NB4 (cell line): ENCODE measurements at places on chromosomes 3 and 15.

- DNase-seq: no peak
These were observed 80.0 kb upstream of the RORA start for GRCh38 chr15:61309031-61309511.

DNA sequence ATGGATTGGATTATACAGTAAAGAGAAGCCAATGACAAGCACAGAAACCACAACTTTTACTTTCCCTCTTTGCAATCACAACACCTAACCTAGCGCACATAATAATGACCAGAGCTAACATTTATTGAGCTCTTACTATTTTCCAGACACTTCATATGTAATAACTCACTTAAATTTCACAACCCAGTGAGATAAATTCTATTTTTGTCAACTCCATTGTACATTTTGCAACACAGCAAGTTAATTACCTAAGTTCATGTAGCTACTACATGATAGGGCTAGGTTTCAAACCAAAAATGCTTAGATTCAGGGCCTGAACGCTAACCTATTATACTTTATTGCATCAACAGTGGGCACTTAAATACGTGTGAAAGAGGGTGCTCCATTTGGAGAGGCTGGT lies 89.5 kb downstream of the GADL1 start:
- DNase-seq: peak; percentile 2

DNA sequence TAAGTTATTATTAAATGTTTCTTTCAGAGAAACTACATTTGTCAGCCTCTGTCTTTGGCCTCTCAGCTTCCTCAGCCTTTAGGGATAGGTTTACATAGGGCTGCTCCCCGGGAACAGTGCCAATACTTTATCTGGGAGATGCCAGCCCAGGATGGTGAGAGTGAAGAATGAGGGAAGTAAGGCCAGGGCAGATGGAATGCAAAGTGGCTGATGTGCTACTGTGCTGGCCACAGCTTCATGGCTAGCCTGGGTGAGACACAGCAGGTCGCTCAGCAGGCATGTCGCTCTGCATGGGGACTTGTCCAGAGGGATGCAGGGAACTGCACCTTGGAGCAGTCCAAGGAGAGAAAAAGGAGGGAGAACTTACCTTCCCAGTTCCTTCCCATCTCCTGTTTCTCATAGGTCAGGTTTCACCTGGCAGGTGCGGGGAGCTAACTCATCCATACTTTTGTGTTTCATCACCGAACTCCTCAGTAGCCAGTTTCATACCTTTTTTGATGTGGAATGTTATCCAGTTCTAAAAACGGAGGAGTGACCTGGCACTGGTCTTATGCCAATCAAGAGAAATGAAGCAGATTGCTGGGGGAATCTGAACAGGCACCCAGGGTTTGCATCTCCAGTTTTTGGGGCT lies 30.9 kb upstream of the C15orf39 start:
- DNase-seq: no peak

DNA sequence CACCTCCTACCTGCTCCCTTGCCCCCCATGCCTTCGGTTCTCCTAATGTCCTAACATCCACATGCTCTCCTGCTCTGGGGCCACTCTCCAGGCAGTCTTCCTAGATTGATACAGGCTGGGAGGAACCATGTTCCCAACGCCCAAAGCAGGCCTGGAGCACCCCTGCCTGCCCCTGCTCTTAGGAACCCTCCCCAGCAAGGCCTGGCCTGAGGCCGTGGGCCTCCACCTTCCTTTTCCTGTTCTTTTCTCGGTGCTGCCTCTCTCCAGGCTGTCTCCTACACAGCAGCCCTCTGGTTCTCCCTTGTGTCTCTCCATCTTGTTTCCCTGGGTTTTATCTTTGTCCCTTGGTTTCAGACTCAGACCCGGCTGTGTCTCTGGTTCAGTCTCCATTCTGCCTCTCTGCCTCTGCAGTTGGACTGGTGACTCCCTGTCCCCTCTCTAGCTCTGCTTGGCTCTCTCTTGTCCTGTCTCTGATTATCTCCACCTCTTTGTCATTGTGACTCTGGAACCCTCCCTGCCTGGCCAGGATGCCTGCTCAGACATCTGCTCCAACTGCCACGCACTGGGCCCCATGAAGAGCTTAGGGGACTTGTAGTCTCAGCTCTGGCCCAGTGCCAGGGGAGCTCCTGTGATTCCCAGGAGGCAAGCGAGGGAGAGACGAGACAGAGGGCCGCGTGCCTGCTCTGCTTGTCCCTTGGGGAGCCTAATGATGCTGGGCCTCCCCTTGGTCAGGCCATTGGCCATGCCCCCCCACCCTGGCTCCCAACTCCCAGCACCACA lies 26.0 kb upstream of the RPL29 start:
- peak; percentile 73 for DNase-seq

- DNase-seq: peak; percentile 63
These were observed 225.6 kb upstream of the ROPN1 start for GRCh38 chr3:124217542-124217941.

DNA sequence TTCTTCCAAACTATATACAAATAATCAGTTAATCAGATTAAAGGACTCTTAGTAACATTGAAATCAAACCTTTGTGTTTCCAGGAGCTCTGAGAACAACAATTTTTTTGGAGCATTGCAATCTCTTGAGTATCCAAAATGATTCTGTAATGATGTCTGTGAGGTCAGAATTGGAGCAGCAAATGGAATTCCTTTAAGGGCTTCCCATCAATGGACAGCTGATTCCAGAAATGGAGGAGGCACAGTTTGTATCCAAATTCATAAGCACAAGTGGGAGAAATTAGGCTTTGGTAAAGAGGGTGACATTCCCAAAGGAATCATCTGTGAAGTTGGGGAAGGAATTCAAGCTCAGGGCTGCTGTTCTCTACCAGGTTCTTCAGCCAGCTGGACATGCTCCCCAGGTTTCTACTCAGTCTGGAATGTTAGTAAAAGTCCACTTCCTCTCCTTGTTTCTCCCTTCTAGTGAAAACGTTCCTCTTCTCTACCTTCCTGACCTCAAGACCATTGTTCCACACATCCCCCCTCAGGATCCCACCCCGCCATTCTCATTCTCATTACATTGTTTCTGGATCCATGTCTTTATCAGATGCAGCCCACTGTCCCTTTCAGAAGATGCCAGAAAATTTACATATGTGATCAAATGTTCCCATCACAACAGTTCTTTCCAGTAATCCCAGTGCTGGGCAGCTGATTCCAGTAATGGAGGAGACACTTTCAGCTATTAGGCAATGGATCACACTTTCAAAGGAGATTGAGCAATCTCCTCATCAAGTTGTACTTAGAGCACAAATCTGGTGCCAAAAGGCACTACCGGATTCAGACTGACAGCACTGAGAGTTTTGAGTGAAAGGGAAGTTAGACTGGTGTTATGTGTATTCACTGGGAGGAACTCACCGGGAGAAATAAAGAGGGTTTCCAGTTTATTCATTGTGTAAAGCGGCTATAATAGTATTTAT lies 391.3 kb upstream of the TPRG1 start:
- DNase-seq: peak; percentile 22

DNA sequence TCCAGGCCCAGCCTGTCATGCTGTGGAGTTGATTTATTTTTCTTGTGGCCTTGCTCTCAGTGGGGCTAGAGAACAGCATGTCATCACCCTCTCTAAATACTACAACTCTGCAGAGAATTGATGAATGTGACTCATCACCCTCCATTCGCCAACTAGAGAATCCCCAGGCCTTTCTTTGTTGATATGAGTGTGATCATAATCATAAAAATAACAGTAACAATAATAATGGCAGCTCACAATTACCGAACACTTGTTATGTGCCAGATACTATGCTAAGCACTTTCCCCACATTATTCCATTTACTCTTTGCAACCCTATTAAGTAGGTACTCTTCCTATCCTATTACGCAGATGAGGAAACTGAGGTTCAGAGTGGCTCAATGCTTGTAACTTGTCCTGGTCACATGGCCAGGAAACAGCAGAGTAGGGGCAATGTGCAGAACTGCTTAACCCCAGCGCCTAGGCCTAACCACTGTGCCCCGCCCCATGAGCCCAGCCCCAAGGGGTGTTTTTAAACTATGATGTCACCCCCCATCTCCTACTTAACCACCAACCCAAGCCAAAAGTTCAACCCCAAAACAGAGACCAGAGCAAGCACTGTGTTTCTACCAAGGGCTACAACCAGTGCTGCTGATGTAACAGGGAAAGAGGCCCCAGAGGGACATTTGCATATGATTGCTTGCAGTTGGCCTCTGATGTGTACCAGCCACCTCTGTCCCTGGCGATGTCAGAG lies 104.5 kb downstream of the ADCY5 start:
- DNase-seq: no peak

- DNase-seq: no peak
These were observed 2.8 kb downstream of the SHISA5 start for GRCh38 chr3:48501196-48501595.

GRCh38 chr3:27976933-27977332 lies 254.8 kb upstream of the EOMES start:
- DNase-seq: peak; percentile 91

GRCh38 chr3:42302924-42303634 lies 37.1 kb upstream of the CCK start:
- peak; percentile 24 for DNase-seq

DNA sequence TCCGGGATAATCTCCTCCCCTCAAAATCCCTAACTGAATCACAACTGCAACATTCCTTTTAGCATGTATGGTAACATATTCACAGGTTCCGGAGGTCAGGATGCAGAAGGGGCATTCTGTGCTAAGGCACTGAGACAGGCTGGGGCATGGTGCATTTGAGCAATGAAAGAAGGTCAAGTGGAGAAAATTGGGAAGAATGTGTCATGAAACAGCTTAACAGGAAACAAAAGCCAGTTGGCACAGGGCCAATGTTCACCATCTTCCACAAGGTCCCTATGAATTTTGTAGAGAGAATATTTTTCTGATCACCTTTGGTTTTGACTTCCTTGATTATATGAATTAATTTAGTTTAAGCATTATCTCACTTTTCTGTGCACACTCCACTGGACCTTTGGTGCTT lies 587.7 kb upstream of the NR2F2 start:
- DNase-seq: no peak

DNA sequence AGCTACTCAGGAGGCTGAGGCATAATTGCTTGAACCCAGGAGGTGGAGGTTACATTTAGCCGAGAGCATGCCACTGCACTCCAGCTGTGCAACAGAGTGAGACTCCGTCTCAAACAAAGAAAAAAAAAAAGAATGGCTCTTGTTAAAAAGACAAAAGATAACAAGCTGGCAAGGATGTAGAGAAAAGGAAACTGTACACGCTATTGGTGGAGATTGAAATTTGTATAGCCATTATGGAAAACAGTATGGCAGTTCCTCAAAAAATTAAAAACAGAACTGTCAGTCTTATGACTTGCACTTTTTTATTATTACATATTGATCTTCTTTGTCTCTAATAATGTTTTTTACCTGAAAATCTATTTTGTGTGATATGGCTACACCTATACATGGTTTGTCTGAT lies 41.9 kb downstream of the MEX3B start:
- no peak for DNase-seq

DNA sequence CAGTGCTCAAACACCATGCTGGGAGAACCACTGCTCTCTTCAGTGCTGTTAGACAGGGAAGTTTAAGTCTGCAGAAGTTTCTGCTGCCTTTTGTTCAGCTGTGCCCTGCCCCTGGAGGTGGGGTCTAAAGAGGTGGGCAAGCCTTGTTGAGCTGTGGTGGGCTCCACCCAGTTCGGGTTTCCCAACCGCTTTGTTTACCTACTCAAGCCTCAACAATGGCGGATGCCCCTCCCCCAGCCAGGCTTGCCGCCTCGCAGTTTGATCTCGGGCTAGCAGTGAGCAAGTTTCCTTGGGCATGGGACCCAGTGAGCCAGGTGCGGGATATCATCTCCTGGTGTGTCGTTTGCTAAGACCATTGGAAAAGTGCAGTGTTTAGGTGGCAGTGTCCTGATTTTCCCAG lies 670.2 kb upstream of the ALCAM start:
- DNase-seq: no peak

GRCh38 chr3:70726096-70726938 lies 413.9 kb upstream of the MDFIC2 start:
- DNase-seq: no peak

- DNase-seq: no peak
These were observed 49.9 kb downstream of the TMCO5A start for GRCh38 chr15:37984368-37984767.
